ENCODE measurements at places on chromosomes 12 and 14.

GRCh38 chr12:24822121-24822899 is 126.6 kb downstream of the BCAT1 start:
- no peak for DNase-seq

DNA sequence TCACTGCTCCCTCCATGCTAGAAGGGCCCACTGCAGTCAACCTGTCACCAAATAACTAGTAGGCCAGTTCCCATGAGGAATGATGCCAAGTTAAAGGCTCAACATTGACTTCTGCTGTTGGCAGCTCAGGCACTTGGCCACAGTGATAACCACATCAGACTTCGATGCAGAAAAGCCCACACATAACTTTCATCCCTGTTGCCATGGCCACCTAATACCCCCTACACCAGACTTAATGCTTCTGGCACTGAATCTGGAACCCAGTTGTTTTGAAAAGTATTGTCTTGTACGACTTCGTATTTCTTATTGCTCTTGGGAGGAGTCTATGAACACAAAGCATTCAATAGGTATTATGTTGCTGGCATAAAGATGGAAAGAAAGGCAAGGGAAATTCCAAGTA is 44.3 kb upstream of the HELB start:
- DNase-seq = no peak

DNA sequence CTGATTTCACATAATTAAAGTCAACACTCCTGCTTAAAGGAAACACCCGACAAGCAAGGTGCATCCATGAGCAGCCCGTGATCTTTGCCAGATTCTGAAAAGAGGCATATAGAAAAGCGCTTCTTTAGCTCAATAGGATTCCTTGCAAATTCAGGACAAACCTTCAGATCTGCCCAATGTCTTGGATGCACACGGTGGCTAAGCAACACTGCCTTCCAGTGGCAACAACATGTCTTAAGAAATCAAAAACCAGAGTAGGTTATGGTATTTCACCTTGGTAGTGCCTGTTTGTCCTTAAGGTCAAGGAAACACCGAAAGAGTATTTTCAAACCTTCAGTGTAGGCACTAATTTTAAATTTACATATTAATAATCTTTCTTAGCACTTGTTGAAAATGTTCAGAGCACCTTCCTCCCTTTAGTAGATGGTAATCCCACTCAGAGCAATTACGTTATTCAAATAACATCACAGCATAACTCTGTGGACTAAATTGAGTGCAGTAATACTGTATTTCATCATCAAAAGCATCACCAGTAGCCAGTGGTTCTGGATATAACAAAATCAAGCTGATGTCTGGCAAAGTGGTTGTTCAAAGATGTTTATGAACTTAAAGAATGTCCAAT is 58.0 kb upstream of the CDKN3 start:
- no peak for DNase-seq

DNA sequence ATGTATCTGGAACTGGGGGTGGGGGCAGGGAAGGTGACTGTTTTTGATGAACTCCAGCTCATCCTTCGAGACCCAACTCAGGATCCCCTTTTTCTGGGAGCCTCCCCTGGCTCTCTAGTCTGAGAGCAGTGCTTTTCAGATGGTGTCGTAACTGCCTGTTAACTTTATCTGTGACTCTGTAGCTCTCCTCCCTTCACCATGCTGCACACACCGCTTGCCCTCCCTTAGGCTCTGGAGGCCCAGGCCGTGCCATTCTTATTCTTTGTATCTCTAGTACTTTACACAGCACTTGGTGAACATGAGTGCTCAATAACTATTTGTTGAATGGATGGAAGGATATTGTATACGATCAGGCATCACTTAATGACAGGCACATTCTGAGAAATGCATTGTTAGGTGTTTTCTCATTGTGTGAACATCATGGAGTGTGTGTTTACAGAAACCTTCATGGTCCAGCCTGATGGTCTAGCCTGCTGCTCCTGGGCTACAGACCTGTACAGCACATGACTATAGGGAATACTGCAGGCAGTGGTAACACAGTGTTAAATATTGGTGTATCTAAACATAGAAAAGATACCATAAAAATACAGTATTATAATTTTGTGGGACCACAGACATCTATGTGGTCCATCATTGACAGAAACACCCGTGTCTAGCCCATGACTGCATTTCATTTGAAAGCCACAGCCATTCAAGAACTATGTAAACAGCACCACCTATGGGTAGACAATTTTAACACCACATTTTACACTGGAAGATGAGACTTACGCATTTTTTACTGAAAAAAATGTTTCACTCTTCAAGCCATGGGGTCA is 91.8 kb downstream of the EML1 start:
- peak; percentile 55 for DNase-seq

DNA sequence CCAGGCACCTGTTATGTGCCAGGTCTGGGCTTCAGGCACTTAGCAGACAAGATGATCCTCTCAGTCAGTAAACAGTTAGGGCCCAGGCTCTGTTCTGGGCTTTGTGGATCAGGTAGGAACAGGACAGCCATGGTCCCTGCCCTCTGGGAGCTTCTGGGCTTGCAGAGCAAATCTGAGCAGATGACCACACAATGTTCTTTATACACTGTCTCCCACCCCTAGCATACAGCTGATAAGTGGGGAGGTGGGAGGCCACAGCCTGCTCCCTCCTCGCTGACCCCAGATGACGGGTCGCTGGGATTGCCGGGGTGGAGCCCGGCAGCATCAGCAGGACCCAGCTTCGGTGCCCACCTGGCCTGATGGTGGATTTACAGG is 53.1 kb upstream of the RIN3 start:
- no peak for DNase-seq

DNA sequence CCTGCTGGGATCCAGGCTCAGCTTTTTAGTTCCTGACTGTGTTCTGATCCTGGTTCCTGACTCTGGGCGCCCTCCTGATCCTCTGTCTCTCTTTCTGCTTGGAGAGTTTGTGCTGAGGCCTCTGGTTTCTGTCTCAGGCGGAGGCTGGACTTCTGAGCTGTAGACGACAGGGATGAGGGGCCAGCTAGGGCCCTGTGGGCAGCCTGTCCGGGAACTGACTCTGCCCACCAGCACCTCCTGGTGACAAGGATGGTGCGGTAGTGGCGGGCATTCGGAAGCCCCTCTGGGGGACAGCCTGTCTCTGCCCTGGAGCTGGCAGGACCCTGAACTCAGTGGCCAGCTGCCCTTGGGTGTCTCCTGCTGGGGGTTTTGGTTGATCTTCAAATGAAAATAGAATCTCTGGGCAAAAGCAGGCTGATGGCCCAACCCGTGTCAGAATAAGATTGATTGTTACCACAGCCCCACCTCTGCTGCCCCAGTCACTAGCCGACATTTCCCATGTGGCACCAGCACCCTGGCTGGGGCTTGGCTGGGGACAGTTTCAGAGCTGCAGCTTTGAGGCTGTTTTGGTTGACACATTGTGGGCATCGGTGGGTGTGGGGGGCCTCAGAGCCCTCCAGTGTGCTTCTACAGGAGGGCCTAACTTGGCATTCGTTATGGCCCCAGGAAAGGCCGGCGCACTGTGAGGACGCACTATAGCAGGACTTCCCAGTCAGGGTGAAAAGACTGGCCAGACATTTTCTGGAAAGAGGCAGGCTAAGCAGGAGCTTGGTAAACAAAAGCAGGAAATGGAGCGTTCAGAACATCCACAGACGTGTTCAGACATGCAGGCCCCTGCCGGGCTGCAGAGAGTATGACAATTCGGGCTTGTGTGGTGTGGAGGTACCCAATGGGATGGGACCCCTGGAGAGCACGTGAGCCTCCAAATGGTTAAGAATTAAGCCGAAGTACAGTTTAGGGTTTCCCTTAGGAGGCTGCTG is 16.2 kb downstream of the KRT80 start:
- DNase-seq = no peak

GRCh38 chr12:114529966-114530365 is 124.0 kb upstream of the TBX5 start:
- DNase-seq = no peak

DNA sequence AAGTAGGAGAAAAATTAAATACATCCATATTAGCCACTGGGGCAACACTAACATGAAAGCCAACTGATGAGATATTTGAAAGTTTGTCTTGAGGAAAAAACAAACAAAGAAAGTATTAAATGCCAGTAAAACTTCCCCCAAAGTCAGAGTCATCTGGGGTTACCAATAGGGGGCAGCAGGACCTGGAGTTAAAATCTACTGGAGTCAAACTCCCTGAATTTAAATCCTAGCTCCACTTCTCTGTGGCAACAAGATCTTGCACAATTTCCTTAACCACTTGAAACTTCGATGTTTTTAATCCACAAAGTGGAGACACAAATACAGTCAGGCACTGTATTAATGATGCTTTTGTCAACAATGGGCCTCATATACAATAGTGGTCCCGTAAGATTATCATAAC is 14.4 kb downstream of the PLEKHG7 start:
- no peak for DNase-seq

- DNase-seq = no peak
Observed at GRCh38 chr14:102471921-102472790, 37.4 kb downstream of the ANKRD9 start.

DNA sequence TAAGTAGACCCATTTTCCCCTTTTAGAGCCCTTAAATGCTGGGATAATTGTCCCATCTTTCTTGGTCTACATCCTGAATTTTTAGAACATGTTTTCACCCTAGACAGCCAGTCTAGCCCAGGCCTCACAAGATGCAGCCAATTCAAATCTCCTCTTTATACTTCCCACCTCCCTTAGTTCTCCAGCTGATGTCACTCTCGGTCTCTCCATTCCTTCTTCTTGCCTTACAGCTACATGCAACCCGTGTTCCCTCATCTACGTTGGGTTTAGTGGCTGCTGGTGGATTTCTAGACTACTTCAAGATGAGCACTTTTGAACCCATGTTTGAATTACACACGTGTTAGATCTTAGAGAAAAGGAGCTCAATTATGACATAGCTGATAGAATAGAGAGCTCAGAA is 132.0 kb downstream of the PPM1H start:
- DNase-seq = no peak

DNA sequence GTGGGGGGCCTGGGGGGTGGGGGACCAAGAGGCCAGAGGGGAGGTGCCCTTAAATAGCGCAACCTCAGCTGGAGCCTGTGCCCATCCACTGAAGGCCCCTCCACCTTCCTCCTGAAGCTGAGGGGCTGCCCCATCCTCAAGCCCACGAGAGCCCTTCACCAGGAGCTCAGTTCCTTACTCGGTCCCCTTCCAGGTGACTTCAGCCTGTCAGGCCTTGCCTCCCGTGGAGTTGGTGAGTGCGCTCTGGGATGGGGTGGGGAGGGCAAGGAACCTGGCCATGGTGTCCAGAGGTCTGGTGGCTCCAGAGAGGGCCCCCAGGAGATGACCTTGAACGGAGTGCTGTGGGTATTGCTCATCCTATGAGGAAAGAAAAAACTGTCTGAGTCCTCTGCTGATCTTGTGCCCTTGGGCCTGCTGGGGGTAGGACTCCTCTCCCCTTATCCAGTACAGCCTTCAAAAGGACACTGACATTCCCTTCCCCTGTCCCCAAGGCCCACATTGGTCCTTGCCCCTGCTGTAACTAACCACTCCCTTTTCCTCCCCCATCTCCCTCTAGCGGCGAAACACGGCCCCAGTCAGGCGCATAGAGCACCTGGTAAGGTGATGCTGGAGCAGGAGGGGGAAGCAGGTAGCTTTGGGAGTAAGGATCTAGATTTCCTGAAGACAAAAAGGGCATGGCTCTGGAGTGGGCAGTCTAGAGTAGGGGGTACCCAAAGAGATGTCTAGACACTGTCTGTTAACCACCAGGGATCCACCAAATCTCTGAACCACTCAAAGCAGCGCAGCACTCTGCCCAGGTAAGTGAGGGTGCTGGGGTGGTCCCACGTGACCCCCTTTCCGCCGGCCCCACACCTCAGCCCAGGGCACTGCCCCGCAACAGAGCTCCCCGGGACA is 3.6 kb downstream of the TNS2 start:
- no peak for DNase-seq

- no peak for DNase-seq
Observed at GRCh38 chr14:95270203-95270602, 49.5 kb downstream of the CLMN start.

- DNase-seq = no peak
Observed at GRCh38 chr14:43754838-43755237, 752.2 kb downstream of the FSCB start.

GRCh38 chr12:77894556-77894955 is 63.9 kb downstream of the NAV3 start:
- DNase-seq = no peak

GRCh38 chr12:98730412-98730811 is 85.3 kb downstream of the APAF1 start:
- DNase-seq = no peak

GRCh38 chr12:9367828-9368227 is 159.6 kb upstream of the PZP start:
- no peak for DNase-seq

DNA sequence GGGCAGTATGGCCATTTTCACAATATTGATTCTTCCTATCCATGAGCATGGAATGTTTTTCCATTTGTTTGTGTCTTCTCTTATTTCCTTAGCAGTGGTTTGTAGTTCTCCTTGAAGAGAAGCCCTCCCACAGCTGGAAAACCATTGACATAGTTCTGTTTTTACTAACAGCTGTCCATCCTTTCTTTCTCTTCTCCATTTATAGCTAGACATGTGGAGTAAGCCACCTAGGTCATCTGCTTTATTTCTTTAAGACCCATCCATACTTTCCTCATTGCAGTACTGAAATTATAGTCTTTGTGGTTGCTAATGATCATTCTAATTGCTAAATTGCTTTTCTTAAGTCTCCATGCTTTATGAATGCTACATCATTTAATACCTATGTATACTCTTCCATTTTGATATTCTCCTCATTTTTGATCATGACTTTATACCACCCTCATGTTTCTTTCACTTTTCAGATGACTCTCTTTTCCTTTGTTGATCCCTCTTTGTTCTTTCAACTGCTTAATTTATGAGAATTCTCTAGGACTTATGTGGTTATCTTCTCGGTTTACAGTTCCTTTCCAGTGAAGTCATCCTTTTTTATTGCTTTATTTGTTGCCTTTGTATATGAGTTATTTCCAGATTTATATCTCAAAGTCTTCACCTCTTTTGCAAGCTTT is 114.2 kb downstream of the PCNX1 start:
- no peak for DNase-seq

DNA sequence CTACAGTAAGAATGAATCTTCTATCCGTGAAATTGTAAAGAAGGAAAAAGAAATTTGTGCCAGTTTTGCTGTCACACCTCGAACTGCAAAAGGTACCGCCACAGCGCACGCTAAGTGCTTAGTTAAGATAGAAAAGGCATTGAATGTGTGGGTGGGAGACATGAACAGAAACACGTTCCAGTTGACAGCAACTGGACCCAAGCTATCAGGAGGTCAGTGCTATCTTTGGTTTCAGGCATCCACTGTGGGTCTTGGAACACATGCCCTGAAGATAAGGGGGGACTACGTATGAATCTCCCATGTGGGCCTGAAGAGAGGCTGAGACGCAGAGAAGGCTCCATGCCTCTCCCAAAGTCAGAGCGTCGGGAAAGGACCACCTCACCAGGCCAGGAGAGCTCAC is 9.8 kb downstream of the IFFO1 start:
- no peak for DNase-seq

GRCh38 chr12:111440631-111441030 is 34.9 kb downstream of the SH2B3 start:
- DNase-seq = no peak

Measured in right renal cortex interstitium (tissue), 3 donors.